ENCODE measurements at places on chromosomes 2 and 18. TPM values are rescaled to one million over a fixed set of nuclear protein-coding genes. Genes with fewer than 3 reads are reported as not detected.

Gene AGXT
- total RNA-seq, result not detected

Gene ZSWIM2
- under 0.01 TPM for total RNA-seq

Gene TMEM200C
- total RNA-seq, result 0.19 TPM

Gene CD207
- not detected for total RNA-seq

Gene IL1A
- total RNA-seq, result 8.2 TPM
